Fibroblast of the conjunctiva (primary cell): ENCODE measurements at places on chromosomes 3 and 15.

DNA sequence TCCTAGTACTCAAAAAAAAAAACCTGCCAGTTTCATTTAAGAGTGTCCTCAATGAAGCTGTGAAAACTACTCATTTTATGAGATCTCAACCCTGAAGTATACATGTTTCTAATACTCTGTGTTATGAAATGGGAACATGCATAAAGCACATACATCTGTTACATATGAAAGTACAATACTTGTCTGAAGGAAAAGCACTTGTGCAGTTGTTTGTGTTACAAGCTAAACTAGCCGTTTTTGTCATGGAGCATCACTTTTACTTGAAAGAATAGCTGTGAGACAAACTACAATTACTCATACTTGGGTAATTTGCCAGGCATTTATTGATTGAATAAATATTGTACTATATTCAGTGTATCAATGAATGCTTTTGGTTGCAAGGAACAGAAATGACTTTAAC is 72.7 kb downstream of the TIPARP start:
- DNase-seq, result no peak

GRCh38 chr15:78266229-78266628 is 1.9 kb downstream of the DNAJA4 start:
- no peak for DNase-seq

- DNase-seq, result no peak
Observed at GRCh38 chr3:64911138-64911537, 223.3 kb upstream of the ADAMTS9 start.

DNA sequence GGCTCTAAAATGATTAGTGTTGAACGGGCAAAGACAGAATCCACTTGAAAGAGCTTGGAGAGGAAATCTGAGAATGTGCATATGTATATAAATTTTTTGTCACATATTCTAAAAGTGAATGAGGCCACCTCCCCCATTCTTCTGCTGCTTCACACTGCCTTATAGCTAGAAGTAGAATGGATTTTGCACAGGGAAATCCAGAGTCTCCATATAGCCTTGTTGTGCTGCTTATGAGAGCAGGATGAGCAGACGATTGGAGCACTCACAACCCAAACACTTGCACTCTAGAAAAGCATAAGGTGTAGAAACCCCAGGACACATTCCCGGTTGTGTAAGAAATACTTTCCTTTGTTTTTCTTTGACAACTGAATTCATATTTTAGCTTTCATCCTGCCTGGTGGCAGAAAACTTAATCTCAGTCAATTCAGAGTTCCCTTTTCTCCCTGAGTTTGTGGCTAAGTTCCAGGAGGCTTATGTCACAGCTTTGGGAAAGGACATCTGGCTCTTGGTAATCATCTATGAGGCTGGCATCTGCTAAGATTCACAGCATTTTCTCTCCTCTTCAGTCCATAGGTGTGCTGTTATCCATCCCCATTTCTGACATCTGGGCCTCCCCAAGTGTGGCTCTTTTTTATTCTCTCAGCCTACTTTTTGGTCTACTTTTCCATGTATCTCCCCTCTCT is 188.4 kb upstream of the PFN2 start:
- no peak for DNase-seq

- DNase-seq, result no peak
Observed at GRCh38 chr3:177382944-177383343, 185.7 kb upstream of the TBL1XR1 start.

DNA sequence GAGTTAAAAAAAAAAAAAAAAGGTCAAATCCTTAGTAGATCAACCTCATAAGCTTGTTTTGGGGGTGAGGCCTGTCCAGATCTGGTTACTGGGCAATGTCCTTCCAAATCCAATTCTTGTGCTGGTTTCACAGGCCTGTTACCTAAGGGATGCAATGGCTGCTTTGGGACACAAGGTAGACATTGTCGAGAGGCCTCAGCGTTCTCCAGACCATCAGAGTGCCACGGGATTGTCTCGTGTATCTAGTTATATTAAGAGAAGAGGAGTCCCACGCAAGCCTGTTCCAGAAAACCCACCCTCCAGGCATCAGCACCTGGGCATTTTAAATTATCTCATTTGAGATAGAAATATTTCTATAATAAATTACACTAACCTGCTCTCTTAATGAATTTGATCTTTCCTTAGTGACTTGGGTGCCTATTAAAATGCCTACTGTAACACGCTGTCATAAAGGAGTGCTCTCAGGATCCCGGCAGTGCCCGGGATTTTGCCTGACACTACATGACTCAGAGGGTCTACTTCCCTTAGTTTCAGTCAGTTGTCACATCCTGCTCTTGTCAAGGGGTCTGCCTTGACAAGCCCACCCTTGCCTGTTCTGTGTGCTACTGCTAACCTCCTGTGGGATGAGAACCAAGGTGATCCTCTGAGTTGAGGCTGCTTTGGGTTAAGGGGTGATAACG is 116.0 kb downstream of the LIPC start:
- DNase-seq, result no peak

DNA sequence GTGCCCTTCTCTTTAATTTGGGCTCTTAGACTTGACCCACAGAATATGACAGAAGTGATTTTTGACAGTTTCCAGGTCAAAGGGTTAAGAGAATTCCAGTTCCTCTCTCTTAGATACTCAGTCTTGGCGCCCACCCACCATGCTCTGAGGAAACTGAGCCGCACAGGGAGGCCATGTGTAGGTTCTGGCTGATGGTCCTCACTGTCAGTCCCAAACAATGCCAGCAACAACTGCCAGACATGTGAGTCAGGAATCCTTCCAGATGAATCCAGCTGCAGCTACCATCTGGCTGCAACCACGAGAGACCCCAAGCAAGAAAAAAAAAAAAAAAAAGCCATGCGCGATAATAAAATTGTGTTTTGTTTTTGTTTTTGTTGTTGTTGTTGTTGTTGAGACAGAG is 326.6 kb downstream of the MAGI1 start:
- DNase-seq, result peak; percentile 3

- DNase-seq, result no peak
Observed at GRCh38 chr3:174859756-174860155, 622 bp downstream of the NAALADL2 start.

GRCh38 chr15:85689729-85690128 is 105.0 kb downstream of the KLHL25 start:
- DNase-seq, result peak; percentile 38

DNA sequence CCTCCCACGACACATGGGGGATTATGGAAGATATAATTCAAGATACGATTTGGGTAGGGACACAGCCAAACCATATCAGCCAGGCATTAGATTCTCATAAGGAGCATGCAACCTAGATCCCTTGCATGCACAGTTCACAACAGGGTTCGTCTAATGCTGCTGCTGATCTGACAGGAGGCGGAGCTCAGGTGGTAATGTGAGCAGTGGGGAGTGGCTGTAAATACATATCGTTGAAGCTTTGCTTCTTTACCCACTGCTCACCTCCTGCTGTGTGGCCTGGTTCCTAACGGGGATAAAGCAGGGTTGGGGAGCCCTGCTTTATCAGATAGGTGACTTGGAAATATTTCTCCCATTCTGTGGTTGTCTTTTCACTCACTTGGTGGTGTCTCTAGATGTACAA is 14.8 kb downstream of the DOCK3 start:
- DNase-seq, result no peak

GRCh38 chr3:98003306-98003969 is 31.2 kb upstream of the RIOX2 start:
- DNase-seq, result no peak

- DNase-seq, result no peak
Observed at GRCh38 chr3:170507063-170507462, 78.8 kb downstream of the SLC7A14 start.

DNA sequence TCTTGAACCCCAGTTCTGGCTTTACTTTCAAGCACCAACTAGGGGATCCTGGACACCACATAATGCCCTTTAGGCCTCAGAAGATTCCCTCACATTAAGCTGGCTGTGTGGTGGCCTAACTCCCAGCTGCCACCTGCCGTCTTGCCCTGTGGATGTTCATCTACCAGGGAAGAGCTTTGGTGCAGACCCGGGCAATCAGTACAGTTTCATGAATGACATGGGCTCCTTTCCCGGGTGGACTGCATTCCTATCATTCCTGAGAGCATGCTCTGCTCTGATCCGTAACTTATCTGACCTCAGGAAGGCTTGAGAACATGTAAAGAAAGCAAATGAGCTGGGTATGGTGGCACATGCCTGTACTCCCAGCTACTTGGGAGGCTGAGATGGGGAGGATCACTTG is 50.0 kb upstream of the GSK3B start:
- no peak for DNase-seq

DNA sequence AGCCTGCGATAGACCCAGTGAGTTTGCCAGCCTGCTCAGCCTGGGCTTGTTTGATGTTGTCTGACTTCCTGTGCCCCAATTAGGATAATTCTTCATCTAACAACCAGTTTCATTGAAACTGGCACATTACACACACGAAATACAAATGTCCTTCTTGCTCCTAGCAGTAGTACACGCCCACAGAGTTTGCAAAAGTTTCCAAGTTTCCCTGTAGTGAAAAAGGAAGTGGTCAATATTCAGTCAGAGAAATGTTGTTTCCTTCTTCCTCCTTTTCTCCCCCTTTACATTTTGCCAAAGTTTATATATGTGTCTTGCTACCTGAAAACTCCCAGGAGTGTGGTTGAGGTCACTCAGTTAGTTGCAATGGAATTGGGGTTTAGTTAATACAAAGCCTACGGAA is 58.4 kb upstream of the LRTM1 start:
- no peak for DNase-seq

GRCh38 chr15:101618851-101619614 is 33.1 kb downstream of the TM2D3 start:
- DNase-seq, result no peak

DNA sequence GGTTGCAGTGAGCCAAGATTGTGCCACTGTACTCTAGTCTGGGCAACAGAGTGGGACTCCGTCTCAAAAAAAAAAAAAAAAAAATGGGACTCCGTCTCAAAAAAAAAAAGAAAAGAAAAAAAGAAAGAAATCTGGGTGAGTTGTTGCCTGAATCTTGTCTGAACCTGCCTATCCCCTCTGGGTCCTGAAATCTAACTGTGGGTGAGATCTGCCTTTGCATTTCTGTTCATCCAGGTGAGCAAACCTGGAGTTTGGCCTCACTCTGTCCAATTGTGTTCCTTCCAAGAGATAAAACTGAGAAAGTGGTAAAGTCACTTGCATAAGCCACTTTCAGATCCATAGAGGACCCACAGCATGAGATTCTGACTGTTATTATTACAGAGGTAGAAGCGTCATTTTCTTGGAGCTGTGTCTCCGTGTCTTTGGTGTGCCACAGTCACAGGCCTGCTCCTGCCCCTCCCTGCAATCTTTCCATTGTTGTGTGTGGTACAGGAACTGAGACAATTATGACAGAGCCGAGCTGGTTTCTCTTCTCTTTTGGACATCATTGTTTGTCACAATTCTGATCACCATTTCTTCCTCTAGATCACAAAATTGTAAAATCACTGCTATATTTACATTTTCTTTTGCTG is 235.9 kb downstream of the LPP start:
- DNase-seq, result no peak

- peak; percentile 16 for DNase-seq
Observed at GRCh38 chr3:18423401-18424212, 1.5 kb downstream of the SATB1 start.

DNA sequence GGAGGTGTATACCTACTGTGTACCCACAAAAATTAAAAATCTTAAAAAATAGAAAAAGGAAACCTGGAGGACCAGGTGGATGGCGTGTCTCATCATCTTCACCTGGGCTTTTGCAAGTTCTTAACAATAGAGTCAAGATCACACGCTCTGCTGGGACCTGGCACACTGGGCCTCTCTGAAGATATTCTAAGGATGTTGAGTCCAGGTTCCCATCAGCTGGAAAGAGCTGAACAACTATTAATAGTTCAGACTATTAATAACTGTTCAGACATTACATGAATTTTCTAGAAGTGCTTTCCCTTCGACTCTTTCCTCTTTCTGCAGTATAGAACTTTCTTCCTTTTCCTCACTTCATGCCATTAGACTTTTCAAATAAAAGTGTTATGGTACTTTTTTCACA is 320.2 kb upstream of the IL12A start:
- DNase-seq, result no peak

GRCh38 chr15:74387141-74387541 is 19.7 kb upstream of the CYP11A1 start:
- DNase-seq, result no peak

DNA sequence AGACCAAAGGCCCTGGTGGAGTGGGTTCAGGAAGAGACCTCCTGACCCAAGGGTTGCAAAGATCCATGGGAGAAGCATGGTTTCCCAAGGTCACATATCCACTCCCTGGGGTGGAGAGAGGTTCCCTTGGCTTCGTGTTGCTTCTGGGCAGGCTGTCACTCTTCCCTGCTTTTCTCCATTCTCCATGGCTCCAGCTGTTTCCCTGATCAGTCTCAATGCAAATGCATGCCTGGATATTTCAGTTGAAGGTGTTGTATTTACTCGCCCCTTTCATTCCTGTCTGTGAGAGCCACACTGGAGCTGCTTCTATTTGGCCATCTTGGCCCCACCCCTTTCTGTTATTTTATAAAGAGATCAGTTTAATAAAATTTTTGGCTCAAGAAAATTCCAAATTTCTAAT is 95.0 kb upstream of the PLSCR4 start:
- no peak for DNase-seq

DNA sequence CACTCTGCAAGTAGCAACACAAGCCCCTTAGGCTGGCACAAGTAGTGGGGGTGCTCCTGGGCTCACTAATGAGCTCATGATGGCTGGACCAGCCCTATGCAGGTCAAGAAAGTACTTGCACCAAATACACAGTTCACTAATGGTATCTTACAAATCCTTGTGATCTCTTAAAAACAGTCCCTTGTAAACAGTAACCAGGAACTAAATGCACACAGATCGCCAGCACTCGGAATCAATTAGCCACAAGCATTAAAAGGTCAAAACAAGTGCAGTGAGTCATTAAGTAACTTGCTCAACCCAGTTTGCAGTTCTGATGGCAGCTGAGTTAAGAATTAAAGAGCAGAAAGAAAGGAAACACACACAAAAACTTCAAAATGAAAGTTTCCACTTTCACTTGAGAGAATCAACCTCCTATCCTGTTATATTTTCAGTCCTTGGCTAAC is 43.2 kb downstream of the ARHGEF3 start:
- DNase-seq, result peak; percentile 89

- DNase-seq, result no peak
Observed at GRCh38 chr3:14096742-14097141, 27.9 kb downstream of the CHCHD4 start.

DNA sequence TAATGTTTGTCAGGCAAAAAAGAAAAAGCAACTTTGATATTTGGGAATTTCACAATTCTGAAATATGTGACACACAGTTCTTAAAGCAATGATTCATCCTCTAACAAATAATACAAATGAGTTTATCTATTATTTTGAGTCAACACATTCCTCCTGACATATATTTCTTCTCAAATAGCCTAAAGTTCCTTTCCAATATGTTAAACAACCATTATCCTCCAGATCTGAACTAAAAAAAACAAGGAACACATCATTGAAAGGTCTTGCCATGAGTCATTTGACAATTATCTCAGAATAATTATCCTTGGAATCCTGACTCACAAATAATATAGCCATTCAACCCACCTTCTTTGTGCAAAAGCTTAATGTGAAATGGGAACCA is 208.7 kb upstream of the CDIN1 start:
- DNase-seq, result no peak
